Activated CD4-positive, alpha-beta T cell treated with anti-CD3 and anti-CD28 coated beads for 24 hours (primary cell): ENCODE measurements at places on chromosomes 5 and 9.

- DNase-seq = no peak
Observed at GRCh38 chr9:115976781-115977180, 176.8 kb upstream of the PAPPA start.

GRCh38 chr5:65861830-65862241 lies 64.5 kb upstream of the ERBIN start:
- no peak for DNase-seq

GRCh38 chr5:126066836-126067235 lies 356.4 kb upstream of the GRAMD2B start:
- DNase-seq = no peak

DNA sequence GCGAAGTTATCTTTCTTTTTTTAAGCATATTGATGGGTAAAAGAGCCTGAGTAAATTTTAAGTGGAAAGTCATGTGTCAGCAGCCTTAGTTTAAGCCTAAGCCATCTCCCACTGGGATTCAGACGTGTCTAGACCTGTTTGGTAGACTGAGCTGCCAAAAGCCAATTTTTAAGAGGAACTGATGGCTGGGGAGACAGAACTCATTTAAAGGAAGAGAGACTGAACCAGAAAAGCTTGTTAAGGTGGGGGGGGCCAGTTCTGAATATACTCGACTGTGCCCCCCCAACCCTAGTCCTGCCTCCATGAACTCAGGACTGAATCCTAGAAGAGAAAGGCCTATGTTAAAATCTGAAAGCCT lies 58.3 kb upstream of the PLPP1 start:
- DNase-seq = no peak

- DNase-seq = no peak
Observed at GRCh38 chr5:39266442-39266841, 47.1 kb upstream of the FYB1 start.

- no peak for DNase-seq
Observed at GRCh38 chr5:4862500-4862899, 277.6 kb upstream of the ADAMTS16 start.

GRCh38 chr9:36320466-36320865 lies 62.2 kb upstream of the GNE start:
- DNase-seq = no peak

- DNase-seq = no peak
Observed at GRCh38 chr9:27599102-27599869, 26.0 kb upstream of the C9orf72 start.

DNA sequence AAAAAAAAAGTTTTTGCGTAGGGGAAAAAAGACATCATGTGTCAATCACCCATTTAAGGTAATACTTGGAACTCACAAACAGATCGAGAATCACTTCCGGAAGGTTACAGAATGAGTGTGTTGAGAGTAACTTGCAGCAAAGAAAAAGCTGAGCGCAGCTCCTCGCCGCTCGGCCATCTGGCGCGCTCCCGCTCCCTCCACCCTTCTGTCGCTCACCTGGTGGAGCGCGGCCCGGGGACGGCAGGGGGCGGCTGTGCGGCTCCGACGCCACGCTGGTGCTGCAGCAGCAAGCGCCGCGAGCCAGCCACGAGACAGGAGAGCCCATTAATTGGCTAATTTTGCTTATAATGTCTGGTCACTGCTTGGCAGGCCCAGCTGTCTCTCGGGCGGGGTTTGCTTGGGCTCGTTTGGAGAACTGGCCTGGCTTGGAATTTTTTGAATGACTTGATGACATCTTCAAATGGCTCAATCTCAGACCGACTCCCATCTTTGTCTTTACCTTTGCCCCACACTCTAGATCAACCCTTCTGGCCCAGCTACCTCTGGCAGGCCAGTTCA lies 601.8 kb downstream of the CCDC171 start:
- DNase-seq = peak; percentile 20

DNA sequence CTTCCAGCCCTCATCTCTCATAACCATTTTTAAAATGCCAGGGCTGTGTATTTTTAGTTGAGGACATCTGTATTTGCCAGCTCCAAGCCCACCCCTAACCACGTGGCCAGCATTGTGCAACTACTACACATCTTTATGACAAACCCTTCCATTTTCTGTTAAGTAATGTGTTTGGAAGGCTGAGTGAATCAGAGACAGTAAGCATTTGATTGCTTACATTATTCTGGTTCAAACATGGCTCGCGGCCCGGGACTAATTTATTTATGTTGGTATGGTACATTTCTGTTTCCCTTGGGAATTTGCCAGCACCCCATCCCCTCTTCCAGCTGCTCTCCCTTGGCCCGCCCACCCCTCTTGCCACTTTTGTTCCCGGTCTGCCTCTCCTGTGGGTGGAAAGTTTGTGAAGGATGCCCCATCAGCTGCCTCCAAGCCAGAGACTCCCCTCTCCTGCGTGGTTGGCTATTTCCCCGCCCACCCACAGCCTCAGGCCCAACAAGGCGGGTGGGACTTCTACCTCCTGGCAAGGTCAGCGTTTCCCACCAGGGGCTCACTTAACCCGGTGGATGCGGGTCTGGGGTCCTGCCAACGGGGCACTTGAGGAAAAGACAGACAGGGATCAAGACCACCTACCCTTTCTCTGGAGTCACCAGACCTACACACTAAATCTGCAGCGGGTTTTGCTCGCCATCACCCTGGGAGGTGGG lies 162.2 kb downstream of the HSD17B3 start:
- no peak for DNase-seq

DNA sequence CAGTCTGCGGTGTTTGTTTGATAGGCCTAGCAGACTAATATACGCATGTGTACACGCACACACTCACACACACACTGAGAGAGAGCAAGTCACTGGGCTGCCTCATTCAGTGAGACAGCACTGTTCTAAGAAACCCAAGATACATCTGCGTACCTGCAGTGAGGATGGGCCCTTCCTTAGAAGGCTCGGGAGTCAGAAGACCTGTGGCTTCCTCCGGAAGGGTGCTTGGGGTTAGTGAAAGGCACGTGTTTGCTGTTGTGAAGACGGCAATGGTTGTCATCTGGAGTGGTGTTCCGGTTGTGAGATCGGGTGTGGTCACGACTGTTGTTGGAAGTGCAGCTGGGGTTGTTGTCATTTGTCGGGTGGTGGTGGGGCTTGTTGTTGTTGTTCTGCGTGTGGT lies 11.7 kb downstream of the TIMD4 start:
- DNase-seq = no peak

GRCh38 chr5:134949316-134949715 lies 18.4 kb upstream of the CATSPER3 start:
- no peak for DNase-seq

DNA sequence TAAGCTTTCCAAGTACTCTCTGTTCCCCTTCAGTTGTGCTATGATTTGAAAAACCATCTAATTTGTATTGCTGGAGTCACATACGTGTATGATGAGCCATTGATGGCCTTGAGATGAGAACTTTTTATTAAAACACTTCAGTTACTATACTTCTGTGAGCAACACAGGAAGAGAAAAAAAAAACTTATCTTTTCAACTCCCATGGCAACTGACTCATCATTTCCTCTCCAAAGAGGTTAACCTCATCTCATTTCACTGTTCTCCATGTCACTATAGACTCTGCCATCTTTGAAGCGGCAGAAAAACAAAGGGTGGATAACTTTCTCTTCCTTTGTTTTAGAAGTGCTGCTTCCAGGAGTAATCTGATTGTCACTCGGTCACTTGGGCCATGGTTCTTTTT lies 104.3 kb upstream of the PCSK1 start:
- no peak for DNase-seq

DNA sequence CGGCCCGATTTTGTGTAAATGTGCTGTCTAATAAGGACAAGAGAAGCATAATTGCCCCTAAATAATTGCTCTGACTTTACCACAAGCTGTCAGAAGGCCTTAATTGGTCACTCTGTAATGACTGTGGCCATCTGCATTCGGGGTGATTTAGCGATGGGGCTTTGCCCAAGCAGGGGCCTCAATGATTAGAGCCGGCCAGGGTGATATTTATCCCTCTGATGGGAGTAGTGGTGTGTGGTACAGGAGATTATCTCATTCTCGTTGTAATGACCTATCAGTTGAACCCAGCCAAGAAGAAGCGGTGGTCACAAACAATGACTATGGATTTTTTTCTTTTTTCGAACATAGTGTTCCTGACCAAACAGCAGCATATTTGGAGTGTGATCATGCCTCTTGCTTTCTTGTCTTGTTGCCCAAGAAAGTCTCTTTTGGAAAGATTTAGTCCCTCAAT lies 72.0 kb upstream of the SAP30L start:
- DNase-seq = no peak

GRCh38 chr9:106757514-106757913 lies 105.5 kb upstream of the ZNF462 start:
- DNase-seq = no peak

GRCh38 chr5:69113851-69114250 lies 20.0 kb downstream of the SLC30A5 start:
- DNase-seq = no peak

- no peak for DNase-seq
Observed at GRCh38 chr9:127104581-127105311, 17.7 kb downstream of the ANGPTL2 start.

- DNase-seq = no peak
Observed at GRCh38 chr9:13688990-13689600, 409.6 kb upstream of the MPDZ start.

GRCh38 chr5:31825518-31826068 lies 186.7 kb downstream of the PDZD2 start:
- DNase-seq = no peak

DNA sequence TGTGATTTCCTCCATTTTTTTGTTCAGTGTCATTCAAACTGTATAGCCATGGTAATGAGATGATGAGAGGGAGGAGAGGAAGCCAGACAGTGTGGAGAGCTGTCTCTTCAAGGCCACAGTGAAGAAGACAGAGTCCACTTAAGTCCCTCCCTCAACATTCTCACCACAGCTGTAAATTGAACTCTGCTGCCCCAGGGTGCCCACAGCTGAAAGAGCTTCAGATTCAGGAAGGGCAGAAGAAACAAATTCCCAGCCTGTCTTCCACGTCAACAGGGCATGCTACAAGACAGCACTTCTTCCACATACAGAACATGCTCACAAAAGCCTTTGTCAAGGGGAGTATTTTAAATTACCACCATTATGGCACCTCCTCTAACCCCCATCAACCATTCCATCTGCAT lies 100.4 kb downstream of the KLHL3 start:
- no peak for DNase-seq

- DNase-seq = no peak
Observed at GRCh38 chr5:10745133-10745532, 15.9 kb downstream of the DAP start.

- DNase-seq = no peak
Observed at GRCh38 chr5:60765019-60765709, 65.2 kb upstream of the DEPDC1B start.

- DNase-seq = no peak
Observed at GRCh38 chr5:138064526-138064925, 19.3 kb upstream of the WNT8A start.

DNA sequence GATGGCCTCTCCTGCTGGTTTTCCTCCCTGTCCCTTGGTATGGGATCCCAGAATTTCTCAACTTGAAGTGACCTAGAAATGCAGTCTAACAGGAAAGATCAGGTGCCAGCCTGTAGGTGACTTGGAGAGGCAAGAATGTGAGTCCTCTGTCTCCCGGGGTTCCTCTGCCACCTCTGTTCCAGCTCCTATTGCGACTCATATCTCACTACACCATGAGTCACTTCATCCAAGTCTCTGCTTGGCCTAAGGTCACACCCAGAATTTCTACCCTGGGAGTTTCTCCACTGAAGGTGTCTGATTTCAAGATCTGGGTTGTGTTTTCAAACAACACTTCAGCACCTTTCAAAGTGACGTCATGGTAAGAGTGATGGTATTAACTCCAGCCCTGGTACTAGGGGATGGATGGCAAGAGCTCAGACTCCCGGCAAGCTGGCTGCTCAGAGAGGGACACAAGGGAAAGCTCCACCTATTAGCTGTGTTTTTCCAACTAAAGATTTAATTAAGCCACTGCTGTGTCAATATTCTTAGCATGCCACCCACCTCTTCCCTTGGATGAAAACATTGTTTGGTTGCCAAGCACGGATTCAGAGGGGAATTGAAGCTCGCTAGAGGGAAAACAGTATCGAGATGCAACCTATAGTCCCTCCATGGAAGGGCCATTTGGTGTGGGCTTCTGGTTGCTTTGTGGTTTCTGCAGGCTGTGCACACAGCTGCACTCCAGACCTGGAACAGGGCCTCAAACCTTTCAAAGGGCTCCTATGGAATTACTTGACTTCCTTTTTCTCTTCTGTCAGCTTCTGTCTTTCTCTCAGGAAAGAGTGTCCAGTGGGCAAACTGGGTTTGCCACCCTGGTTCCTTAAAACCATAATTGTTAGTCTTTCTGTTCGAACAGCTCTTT lies 205.7 kb downstream of the GAS1 start:
- no peak for DNase-seq

DNA sequence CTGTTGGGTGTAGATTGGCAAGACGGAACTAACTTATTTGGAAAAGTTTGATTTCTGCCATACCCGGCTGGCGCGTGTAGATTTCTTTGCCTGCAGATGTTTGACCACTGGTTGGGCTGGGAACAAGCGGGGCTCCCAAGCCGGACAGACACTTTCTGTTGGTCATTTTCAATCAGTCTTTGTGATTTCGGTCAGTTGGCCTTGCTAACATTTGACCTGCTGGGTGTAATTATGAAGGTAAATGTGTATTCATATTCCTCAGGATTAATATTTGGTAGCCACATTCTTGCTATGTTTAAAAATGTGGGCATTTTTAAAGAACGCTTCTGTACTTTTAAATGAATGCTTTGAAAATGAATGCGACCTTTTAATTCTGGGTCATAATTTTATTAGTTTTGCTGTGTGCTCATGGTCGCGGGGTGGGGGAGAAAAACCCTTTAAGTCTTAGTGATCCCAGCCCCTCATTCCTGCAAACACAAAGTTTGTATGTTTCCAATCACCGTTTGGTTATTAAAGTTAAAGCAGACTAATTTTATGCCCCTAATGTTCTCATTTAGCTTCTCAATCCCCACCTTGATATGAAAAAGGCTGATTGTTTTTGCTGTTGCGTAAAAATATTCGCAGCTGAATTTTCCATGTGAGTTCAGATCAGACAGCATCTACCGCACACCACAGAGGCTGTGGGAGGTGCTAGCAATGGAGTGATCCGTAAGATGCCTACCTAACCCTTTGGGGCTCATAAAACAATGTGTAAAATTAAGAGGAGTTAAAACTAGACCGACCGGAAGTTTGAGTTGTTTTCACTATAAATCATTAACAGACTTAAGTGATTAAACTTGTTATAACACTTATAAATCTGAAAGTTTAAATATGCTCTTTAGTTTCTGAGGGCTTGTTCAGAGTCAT lies 1.5 kb downstream of the RASGRF2 start:
- peak; percentile 25 for DNase-seq

- no peak for DNase-seq
Observed at GRCh38 chr9:129023036-129023907, 4.9 kb downstream of the SH3GLB2 start.

GRCh38 chr5:123097871-123098735 lies 9.1 kb downstream of the PRDM6 start:
- no peak for DNase-seq

- peak; percentile 44 for DNase-seq
Observed at GRCh38 chr9:33287087-33287490, 3.2 kb upstream of the NFX1 start.
